ENCODE measurements at places on chromosomes 11 and 22. TPM values are rescaled to one million over a fixed set of nuclear protein-coding genes. Genes with fewer than 3 reads are reported as not detected.
A peak's percentile ranks its signal among the peaks of the same experiment; 100 is the strongest.

The KCNA4 gene
- total RNA-seq: not detected

GRCh38 chr22:49930596-49931412 is 12.4 kb downstream of the CRELD2 start:
- DNase-seq: peak; percentile 69

The C11orf42 gene
- not detected for total RNA-seq

The TSPAN32 gene
- not detected for total RNA-seq

DNA sequence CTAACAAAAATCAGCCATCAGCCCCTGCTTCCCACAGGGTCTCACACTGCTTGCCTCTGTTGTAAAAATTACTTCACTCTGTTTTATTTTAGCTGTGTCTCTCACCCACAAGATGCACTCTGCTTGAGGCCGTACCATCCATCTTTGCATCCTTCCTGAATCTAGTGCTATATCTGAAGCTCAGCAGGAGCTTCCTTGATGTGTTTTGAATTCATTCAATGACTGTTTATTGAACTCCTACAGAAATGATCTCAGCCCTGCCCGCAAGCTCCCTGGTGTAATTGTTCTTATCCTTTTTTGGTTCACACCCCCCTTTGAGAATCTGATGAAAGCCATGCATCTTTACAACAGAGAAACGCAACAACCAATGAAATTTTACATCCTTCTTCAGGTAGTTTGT is 310.2 kb upstream of the ZC3H12C start:
- no peak for DNase-seq

The ISX gene
- not detected for total RNA-seq

- no peak for DNase-seq
These were observed 1.7 kb upstream of the IGSF22 start for GRCh38 chr11:18727479-18728236.

- DNase-seq: no peak
These were observed 40.3 kb downstream of the BCL2L13 start for GRCh38 chr22:17678817-17679385.

The SLC1A2 gene
- total RNA-seq: 0.09 TPM

- no peak for DNase-seq
These were observed 1.9 kb upstream of the DGAT2 start for GRCh38 chr11:75766443-75767227.

The WEE1 gene
- total RNA-seq: 49.8 TPM

GRCh38 chr22:19799322-19800190 is 39.0 kb downstream of the TBX1 start:
- DNase-seq: no peak

GRCh38 chr22:28813772-28814518 is 13.6 kb upstream of the XBP1 start:
- no peak for DNase-seq

DNA sequence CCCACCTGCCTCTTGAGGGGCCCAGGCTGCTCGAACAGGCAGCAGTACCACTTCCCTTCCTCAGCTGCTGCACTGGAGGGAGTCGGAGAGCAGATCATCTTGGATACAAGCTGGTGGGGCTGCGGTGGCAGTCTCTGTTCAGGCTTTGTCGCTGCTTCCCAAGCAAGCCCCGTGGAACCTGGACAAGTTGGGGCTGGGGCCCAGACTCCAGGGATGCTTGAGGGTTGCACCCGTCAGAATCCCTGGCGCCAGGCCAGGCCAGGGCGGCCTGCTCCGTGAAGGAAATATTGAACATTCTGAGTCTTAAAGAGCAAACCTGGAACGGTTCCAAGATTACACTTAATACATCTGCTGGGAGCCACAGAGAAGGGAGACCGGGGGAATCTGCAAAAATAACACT is 310.1 kb upstream of the SORL1-AS1 start:
- peak; percentile 8 for DNase-seq

GRCh38 chr22:38401336-38402084 is 53.5 kb downstream of the KCNJ4 start:
- DNase-seq: no peak

DNA sequence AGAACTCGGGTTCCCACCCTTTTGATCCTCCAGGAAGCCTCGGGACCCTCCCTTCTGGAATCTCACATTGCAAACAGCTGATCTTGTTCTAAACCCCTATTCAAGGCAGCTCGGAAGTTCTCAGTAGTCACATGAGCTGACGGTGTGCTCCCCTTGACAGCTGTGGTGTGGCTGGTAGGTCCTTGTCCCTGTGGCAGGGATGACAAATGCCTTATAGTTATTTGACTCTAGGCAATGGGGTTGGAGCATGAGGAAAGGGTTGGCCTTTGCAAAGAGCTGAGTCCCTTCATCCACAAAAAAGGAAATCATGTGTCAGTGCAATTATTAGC is 23.6 kb downstream of the EIF4G2 start:
- no peak for DNase-seq

GRCh38 chr11:68692115-68692514 is 7.8 kb downstream of the GAL start:
- no peak for DNase-seq
